ENCODE measurements at places on chromosomes 13 and 19.

GRCh38 chr13:83184150-83184475 lies 698.2 kb downstream of the SLITRK1 start:
- no peak for DNase-seq

DNA sequence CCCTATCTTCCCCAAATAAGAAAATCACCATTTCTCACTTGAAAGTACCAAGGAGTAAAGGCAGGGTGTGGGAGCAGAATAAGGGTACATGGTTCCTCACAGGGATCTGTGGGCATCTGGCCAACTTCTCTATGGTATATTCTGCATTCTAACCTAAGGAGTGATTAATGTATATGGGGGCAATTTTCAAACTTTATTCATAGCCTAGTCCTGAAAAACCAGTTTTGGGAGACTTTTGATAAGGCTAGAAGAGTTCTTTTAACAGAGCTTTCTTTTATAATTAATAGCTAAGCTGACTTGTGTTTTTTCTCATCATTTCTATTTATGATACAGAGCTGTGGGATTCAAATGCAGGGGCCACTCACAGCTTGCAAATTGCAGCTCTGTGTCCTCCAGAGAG lies 852 bp downstream of the SCEL start:
- no peak for DNase-seq

DNA sequence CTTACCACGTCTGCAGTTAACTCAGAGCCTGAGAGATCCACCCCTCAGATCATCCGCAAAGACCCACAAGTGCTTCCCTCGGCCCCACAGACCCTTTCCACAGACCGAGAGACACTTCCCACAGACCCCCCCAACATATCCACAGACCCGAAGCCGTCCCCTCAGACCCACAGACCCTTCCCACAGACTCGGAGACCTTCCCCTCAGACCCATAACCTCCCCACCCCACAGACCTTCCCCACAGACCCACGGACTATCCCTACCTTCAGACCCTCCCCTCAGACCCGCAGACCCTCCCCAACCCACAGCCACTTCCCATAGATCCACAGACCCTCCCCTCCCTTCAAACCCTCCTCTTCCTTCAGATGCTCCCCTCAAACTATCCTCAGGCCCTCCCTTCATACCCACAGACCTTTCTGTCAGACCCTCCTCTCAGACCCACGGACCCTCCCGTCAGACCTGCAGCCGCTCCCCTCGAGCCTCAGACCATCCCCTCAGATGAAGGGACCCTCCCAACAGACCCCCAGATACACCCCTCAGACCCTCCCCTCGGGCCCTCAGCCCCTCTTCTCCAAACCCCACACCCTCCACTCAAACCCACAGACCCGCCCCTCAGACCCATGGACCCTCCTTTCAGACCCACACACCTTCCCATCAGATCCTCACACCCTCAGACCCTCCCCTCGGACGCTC lies 20.1 kb upstream of the TFDP1 start:
- no peak for DNase-seq

- no peak for DNase-seq
These were observed 13.7 kb downstream of the ZBTB7A start for GRCh38 chr19:4052993-4053422.

- no peak for DNase-seq
These were observed 397.4 kb downstream of the SPRY2 start for GRCh38 chr13:79943346-79944023.

- DNase-seq = no peak
These were observed 692 bp downstream of the ZNF234 start for GRCh38 chr19:44142059-44142433.

- DNase-seq = no peak
These were observed 145.0 kb downstream of the TNFRSF19 start for GRCh38 chr13:23715092-23715761.

- DNase-seq = no peak
These were observed 38.4 kb downstream of the LTBP4 start for GRCh38 chr19:40639638-40639982.

DNA sequence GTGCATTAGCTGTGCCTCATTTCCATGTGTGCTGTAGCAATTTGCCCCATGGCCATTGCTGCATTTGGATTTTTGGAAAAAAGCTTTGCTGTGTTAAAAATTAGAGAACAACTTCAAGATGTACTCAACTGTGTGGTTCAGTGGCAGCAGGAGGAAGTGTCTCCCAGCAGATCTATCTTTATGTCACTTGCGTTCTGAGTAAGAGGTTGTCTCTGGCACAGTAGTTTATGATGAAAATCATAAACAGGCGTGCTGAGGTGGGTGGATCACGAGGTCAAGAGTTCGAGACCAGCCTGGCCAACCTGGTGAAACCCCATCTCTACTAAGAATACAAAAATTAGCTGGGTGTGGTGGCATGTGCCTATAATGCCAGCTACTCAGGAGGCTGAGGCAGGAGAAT lies 29.0 kb upstream of the RNF17 start:
- peak; percentile 40 for DNase-seq

- DNase-seq = no peak
These were observed 54.1 kb downstream of the TSSK6 start for GRCh38 chr19:19461306-19461670.

GRCh38 chr13:31092646-31093045 lies 69.1 kb downstream of the HSPH1 start:
- DNase-seq = no peak

DNA sequence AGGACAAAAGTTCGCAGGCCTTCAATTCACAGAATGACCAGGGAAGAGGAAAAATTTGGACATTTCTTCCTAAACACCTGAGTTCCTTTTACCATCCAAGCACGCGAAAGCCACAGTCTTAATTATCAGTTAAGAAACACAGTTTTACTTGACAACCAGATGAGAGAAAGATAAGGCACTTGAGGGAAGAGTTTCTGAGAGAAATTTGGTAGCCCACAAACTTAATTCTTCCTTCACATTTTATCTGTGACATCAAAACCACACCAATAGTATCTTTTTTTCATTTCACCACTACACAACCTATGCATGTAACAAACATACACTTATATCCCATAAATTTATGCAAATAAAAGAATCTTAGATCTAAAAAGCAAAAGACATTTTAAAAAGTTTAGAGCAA lies 326.6 kb downstream of the MZT1 start:
- no peak for DNase-seq

- DNase-seq = no peak
These were observed 6.5 kb downstream of the IGLON5 start for GRCh38 chr19:51317968-51318367.

DNA sequence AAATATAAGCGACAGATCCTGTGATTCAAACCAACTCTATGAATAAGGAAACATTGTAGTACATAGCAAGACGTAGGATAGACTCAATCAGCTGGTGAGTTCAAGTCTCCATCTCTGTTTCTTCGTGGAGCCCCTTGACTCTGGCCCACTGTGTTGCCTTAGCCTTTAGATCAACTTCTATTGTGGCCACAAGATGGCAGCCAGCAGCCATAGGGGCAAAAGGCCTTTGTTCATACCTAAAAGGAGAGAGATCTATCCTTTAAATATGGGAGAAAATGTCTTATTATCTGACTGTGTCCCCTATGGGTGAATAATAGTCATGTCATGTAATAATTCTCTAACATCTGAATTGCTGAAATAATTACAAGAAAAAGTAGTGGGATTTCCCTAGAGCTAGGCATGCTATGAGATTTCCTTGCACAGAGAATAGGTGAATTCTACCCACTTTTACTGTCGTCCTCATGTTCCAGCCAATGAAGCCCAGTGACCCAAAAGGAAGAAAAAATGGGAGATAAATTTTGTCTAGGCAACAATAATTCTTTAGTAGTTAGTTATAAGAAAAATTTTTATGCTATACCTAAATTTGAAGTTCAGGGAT lies 129.4 kb downstream of the PCDH20 start:
- no peak for DNase-seq

DNA sequence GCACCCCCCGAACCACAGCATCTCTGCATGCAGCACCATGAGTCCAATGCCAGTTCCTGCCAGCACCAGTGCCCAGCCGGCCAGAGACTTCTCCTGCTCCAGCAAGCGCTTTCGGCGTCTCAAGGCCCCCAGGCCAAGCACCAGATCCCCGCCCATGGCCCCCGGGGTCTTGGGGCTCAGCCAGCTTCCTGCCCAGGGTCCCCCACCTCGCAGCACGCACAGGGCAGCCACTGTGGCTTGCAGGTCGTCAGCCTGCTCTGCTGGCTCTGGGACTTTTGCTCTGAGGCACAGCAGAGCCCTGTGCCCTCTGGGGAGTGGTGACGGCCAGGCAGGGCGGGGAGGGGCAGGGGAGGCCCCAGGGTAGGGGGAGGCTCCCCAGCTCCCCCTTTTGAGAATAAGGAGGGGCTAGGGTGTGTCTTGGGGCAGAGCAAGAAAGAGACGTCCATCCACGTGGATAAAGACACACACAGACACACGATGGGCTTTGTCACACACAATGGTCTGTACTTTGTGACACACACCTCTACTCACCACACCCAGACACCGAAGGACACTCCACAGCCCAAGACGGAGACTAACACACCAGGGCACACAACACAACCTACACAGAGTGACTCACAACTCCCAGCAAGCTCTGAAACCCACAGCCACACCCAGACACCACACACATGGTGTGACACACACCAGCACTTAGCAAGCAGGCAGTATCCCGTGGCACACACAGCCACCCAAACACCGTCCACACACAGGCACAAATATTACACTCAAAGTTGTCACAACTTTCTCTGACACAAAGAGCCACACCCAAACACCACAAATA lies at the start of gene KCNN4:
TSS of gene KCNN4 (minus strand) at position 268 of the 820 bp plus-strand sequence. CDS start at position 156, 112 bp downstream.
- DNase-seq = peak; percentile 49

- no peak for DNase-seq
These were observed 191.0 kb downstream of the KATNAL1 start for GRCh38 chr13:30116379-30116778.

DNA sequence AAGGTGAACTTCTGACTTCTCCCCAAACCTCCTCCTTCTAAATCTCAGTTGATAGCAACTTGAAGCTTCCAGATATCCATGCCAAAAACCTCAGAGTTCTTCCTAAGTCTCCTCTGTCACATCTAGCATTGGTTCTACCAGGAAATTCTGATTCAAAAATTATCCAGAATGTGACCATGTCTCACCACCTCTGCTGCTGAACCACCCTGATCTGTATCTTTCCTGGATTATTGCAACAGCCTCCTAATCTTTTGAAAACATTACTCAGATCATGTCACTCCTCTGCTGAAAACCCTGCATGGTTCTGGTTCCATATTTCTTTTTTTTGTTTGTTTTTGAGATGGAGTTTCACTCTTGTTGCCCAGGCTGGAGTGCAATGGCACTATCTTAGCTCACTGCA lies 78.7 kb upstream of the TNFSF11 start:
- no peak for DNase-seq

GRCh38 chr19:4552525-4552819 lies 7.0 kb downstream of the SEMA6B start:
- no peak for DNase-seq

DNA sequence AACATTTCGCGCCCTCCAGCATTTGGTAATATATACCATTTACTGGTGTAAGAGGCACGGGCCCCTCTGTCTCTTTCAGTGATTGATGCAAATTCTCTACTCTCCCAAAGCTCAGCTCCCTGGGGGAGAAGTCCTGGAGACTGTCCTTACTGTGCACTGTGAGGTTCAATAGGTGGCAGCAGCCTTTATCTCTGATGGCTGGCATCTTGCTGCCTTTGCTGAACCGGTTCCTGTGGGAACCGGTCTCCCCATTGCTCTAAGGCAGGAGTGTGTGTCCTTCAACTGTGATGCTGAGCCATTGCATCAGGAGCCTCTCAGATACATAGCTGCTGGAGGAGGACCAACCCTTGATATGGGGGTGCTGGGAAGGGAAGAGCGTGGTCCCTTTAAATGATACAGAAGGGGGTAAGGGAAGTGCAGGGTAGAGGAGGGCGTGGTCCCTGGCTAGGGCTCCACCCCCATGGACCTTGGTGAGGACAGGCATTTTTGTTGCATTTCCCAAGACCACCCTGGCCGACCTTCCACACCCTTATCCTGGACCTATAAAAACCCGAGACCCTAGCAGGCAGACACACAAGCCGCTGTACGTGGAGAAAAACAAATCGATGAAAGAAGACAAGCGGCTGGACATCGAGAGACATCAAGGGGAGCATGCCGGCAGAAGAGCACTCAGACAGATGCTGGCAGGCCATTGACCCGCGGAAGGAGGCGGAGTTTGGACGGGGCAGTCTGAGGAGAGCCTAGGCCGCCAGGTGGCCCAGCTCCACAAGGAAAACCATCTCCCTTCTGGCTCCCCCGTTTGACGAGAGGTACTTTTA lies 41.1 kb upstream of the GTF3A start:
- no peak for DNase-seq

DNA sequence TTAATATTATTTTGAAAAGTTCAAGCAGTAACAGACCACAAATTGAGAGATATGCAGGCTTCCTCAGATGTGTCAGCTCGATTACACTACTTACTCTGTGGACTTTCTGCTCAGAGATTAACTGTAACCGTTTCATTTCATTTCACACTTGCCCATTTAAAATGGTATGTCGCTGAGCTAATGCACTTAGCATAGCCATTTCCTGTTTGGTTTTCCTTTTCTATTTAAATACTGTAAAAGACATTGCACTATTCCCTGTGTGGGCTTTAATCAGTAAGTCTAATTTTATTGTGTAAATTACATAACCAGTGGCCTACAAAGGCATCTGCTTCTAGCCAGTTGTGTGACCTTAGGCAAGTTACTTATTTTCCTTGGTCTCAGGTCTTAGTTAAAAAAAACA lies 237.6 kb downstream of the LACC1 start:
- DNase-seq = no peak

DNA sequence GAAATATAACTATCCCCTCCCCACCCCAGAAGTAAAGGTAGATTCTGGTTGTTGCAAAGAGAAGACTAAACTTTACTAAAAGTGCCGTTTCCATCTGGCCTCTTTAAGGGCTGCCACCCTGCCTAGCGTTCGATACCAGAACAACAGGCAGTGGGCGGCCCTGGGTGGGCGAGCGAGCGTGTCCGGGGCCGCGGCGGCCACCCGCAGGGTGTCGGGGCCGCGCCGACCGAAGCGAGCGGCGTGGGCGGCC lies 2.6 kb downstream of the FGF9 start:
- DNase-seq = no peak

DNA sequence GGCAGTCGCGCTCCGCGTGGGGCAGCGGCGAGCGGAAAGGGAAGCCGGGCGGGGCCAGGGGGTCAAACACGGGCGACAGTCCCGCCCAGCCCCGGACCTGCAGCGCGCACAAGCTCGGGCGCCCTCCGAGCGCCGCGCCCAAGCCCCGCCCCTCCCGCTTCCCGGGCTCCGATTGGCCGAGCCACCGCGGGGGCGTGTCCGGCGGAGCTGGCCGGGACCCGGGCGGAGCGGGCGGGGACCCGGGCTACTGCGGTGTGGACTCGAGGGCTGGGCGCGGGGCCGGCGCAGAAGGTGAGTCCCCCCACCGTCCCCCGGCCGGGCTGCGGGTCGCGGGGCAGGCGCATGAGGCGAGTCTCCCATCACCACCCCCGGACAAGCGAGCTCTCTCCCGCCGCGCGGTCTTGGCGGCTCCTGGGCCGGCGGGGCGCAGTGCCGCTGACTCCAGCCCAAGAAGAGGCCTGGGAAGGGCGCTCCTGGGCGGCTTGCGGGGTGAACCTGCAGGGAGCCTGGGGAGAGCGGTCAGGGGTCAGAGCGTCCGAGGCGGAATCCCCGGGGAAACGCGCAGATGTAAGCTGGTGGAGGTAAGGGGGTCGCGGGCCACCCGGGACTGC lies at the start of gene PLEKHF1:
TSS of gene PLEKHF1 (plus strand) at position 247 of the 611 bp plus-strand sequence. CDS start 8,379 bp downstream, outside the sequence.
- DNase-seq = peak; percentile 95

- no peak for DNase-seq
These were observed 10.8 kb upstream of the ZNF799 start for GRCh38 chr19:12411893-12412292.

- DNase-seq = no peak
These were observed 42.9 kb upstream of the URAD start for GRCh38 chr13:28031220-28031895.
